ENCODE measurements at places on chromosomes 13 and 19. TPM values are rescaled to one million over a fixed set of nuclear protein-coding genes. Genes with fewer than 3 reads are reported as not detected.

GRCh38 chr19:9144920-9145319 is 4.7 kb downstream of the ZNF317 start:
- no peak for DNase-seq
- no peak overlapping the region for H3K4me3 ChIP-seq
- no peaks in the 10 kb centered on the region for H3K27me3 ChIP-seq
- no peak overlapping the region for H3K27ac ChIP-seq
- H3K4me1 ChIP-seq: no peaks in the 10 kb centered on the region

GRCh38 chr19:40499320-40499719 is 32.5 kb downstream of the SPTBN4 start:
- no peak overlapping the region for H3K4me3 ChIP-seq
- H3K36me3 ChIP-seq: no peaks in the 10 kb centered on the region
- no peak overlapping the region for H3K27ac ChIP-seq
- H3K4me1 ChIP-seq: no peaks in the 10 kb centered on the region
- H3K27me3 ChIP-seq: no peaks in the 10 kb centered on the region

DNA sequence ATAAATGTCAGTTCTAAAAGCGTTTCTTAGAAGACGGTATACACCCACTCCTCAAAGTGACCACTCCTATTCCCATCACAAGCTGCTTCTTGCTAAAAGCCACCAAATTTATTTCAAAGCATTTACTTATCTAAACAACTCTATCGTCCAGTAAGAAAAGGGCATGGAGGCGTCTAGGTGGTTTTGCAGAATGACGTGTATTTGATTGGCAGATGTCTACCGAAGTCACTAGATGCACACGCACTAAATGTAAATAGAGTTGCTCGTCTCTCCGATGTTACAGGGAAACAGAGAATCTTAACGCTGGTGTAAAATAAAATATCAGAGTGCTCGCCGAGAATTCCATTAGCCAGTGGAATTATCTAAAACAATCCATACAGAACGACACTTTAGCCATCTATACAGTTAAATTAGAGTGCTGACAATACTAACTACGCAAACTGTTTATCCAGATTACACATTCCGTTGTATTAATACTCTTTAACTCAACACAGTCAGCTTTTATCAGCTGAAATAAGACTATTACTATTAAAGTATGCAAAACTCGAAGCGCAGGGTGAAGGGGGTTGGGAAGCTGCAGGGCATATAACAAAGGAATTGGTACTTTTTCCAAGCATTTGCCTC is 1.9 kb downstream of the KLF12 start:
- H3K4me1 ChIP-seq: peaks cover 3% of the 10 kb centered on the region
- no peak for DNase-seq
- H3K36me3 ChIP-seq: no peaks in the 10 kb centered on the region
- no peak overlapping the region for H3K27ac ChIP-seq

DNA sequence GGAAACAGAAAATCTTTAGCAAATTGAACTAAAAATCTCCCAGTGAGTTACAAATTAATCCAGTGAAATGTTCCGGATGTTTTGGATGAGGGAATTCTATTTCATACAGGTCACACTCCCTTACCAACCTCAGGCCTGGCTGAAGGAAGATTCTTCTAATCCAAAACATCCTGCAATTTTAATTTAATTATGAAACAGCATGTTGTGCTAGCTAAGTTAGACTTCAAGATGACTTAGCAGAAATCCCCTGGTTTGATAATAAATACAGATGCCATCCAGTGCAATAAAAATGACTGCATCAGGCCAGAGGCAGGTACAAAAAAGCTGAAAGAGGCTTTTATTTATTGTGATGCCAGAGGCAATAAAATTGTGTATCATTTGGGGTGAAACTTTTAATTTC is 96.7 kb upstream of the CLDN10 start:
- no peaks in the 10 kb centered on the region for H3K36me3 ChIP-seq
- no peaks in the 10 kb centered on the region for H3K27me3 ChIP-seq
- no peak for DNase-seq
- no peak overlapping the region for H3K4me3 ChIP-seq

DNA sequence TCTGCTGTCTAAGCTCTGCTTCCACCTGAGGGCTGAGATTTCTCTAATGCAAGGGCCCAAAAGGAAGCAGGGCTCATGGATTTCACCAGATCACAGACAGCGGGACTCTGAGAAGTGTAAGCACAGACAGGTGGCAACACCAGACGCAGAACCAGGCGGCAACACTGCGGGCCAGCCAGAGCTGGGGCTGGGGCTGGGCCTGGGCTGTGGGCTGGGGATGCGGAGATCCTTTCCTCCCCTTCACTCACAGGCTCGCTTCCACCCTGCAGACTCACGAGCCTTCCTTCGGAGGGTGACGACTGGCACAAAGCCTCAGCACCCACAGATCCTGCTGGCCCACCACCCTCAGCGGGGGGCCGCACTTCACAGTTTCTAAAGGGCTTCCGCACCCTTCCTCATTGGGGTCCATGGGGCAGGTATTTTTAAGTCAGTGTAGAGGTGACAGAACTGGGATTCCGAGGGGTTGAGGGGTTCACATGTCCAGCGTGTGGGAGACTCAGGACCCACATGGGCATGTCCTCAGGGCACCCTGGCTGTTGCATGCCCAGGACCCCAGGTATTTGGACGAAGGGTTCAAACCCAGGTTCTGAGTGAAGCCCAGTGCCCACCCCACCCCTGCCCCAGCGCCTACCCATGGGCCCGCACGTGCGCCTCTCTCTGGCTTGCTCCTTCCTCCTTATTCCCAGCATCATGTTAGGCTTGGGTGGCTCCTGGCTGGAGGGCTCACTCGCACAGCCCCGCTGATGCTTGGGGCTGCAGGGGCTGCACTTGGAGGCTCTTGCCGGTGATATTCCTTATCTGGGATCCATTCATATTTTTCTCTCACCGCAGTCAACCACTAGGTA is 137.3 kb upstream of the GPR12 start:
- no peak for DNase-seq
- H3K4me1 ChIP-seq: no peaks in the 10 kb centered on the region
- no peak overlapping the region for H3K27ac ChIP-seq
- H3K27me3 ChIP-seq: no peaks in the 10 kb centered on the region
- no peaks in the 10 kb centered on the region for H3K36me3 ChIP-seq
- H3K4me3 ChIP-seq: no peak overlapping the region

GRCh38 chr19:51120160-51120559 is 4.5 kb upstream of the SIGLEC9 start:
- peaks cover 2% of the 10 kb centered on the region for H3K4me1 ChIP-seq
- DNase-seq: no peak
- no peak overlapping the region for H3K4me3 ChIP-seq
- no peaks in the 10 kb centered on the region for H3K36me3 ChIP-seq
- no peaks in the 10 kb centered on the region for H3K27me3 ChIP-seq

DNA sequence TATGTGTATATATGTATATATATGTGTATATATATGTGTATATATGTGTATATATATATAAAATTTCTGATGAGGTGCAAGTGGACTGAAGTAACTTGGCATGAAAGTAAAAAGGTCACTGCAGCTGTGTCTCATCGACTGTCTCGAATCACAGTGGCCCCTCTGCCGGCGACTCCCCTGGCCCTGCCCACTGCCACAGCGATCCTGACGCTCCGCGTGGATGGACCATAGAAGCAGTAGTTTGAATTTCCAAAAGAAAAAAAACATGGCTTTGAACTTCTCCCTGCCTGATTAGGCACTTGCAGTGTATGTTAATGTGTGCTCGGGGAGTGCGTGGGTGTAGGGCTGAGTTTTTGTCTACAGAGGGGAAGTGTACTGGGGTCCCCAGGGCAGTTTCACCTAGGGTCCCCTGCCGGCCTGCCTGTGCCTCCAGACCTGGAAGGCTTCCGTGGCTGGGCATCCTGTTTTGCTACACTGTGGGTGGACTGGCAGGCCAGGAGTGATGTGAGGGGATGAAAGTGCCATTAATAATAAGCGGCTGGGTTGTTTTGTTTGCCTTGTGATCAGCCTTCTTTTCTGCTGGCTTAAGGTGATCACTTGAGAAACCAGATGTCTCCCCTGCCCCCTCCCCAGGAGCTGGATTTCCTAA is 10.8 kb downstream of the ZIC5 start:
- DNase-seq: no peak
- peaks cover 22% of the 10 kb centered on the region for H3K36me3 ChIP-seq
- peaks cover 23% of the 10 kb centered on the region for H3K4me1 ChIP-seq
- H3K27me3 ChIP-seq: peaks cover 42% of the 10 kb centered on the region

DNA sequence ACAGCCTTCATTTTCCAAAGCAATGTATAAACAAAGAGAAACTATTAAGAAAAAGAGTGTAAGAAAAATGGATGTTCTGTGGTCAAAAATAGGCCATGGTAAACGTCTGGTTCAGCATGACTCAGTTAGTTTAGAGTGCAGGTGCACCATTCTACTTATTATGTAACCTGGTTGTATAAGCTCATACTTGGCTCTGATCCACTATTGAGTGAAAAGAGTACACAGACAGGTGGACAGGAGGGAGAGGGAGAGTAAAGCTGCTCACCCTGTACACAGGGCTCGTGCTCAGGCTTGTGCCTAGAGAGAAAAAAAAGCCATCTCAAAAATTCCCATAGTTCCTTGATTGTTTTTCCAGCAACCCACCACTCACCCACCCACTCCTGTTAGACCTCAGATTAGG is 85.8 kb upstream of the ZNF91 start:
- no peak for DNase-seq
- H3K4me1 ChIP-seq: no peaks in the 10 kb centered on the region
- no peaks in the 10 kb centered on the region for H3K27me3 ChIP-seq
- no peaks in the 10 kb centered on the region for H3K36me3 ChIP-seq

GRCh38 chr19:13150931-13151604 is 857 bp downstream of the IER2 start:
- H3K27me3 ChIP-seq: no peaks in the 10 kb centered on the region
- peak; percentile 58 for DNase-seq
- H3K36me3 ChIP-seq: no peaks in the 10 kb centered on the region
- H3K4me1 ChIP-seq: peaks cover 6% of the 10 kb centered on the region
- peak overlapping the region; percentile 97 for H3K4me3 ChIP-seq
- H3K27ac ChIP-seq: peak overlapping the region; percentile 79

- H3K4me3 ChIP-seq: no peak overlapping the region
- H3K27ac ChIP-seq: no peak overlapping the region
- no peak for DNase-seq
- no peaks in the 10 kb centered on the region for H3K27me3 ChIP-seq
- no peaks in the 10 kb centered on the region for H3K4me1 ChIP-seq
These were observed 104.9 kb downstream of the TEX29 start for GRCh38 chr13:111425326-111425725.

DNA sequence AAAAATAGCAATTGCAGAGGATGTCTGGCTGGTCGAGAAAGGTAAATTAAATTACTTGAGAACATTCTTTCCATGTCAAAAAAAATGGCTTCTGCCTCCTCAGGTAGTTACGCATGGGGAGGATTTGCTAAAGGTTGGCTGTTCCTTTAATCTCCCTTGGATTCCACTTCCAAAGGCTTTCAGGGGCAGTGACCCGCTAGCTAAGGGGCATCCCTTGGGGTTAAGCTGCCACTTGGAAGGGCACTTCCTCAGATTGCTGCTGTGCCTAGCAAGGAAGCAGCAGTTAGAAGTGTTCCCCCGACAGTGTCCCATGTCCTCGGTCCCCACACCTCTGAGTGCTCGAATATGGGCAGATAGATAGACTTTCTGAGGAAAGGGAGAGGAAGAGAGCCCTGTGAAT is 108.5 kb downstream of the RGCC start:
- H3K36me3 ChIP-seq: no peaks in the 10 kb centered on the region
- H3K4me3 ChIP-seq: no peak overlapping the region
- no peak overlapping the region for H3K27ac ChIP-seq
- no peaks in the 10 kb centered on the region for H3K27me3 ChIP-seq
- no peak for DNase-seq

DNA sequence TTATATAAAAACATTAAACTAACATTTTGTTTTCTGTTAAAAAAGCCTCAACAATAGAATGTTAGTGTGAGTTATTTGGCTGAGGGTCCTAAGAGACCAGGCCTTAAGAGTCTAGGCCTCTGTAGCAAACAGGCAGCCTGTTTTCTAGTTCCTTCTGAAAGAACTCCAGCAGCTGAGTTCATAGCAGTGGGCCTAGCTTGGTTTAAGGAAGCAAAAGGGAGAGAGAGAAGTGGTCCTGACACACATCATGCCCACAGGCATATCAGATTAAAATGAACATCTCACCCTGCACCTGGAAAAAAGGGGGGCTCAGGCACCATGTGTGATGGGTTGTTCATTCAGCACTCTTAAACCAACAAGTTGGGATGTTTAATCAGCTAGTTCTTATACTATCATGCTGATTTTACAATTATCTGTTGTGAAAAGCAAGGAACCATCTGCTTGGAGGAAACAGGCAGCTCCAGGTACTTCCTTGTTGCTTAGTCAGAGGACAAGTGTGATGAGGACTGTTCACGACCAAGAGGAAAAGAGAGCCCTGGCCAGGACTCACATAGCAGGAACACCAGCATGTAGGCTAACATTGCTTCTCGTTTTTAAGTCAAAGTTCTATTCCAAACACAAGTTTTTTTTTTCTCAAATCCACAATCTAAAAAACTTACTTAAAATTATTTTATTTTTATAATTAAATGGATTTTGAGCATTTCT is 81.3 kb upstream of the FRY start:
- no peaks in the 10 kb centered on the region for H3K4me1 ChIP-seq
- H3K27ac ChIP-seq: no peak overlapping the region
- no peaks in the 10 kb centered on the region for H3K27me3 ChIP-seq
- no peak overlapping the region for H3K4me3 ChIP-seq
- no peaks in the 10 kb centered on the region for H3K36me3 ChIP-seq

- H3K36me3 ChIP-seq: no peaks in the 10 kb centered on the region
- no peak overlapping the region for H3K27ac ChIP-seq
- H3K27me3 ChIP-seq: no peaks in the 10 kb centered on the region
- DNase-seq: no peak
- H3K4me3 ChIP-seq: no peak overlapping the region
These were observed 57.0 kb upstream of the RAP2A start for GRCh38 chr13:97376981-97377380.

DNA sequence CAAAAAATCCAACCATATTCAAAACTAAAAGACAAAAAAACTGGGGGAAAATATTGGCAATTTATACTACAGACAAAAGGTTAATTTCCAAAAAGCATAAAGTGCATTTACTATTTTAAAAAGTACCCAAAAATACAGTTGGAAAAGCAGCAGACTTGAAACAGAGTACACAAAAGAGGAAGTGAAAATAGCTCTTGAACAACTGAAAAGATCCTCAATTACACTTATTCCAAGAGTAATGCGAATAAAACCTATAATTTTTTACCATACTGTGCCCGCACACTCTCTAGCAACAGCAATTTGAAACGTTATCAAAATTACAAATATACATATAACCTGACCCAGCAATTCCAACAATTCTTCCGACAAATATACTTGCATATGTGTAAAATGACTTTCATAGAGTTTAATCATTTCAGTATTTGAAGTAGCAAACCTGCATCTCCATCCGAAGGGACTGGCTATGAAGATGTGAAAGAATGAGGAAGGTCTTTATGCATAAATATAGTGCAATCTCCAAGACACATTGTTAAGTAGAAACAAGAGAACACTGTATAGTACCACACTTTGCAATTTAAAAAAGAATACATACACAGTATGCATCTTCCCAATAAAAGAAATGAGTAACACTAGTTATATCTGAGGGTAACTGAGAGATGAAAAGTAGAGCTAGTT is 25.4 kb downstream of the ALG5 start:
- H3K4me3 ChIP-seq: no peak overlapping the region
- no peaks in the 10 kb centered on the region for H3K36me3 ChIP-seq
- no peaks in the 10 kb centered on the region for H3K27me3 ChIP-seq
- no peaks in the 10 kb centered on the region for H3K4me1 ChIP-seq

GRCh38 chr13:97135883-97136282 is 86.2 kb upstream of the MBNL2 start:
- DNase-seq: no peak
- no peaks in the 10 kb centered on the region for H3K27me3 ChIP-seq
- no peaks in the 10 kb centered on the region for H3K4me1 ChIP-seq
- no peak overlapping the region for H3K27ac ChIP-seq
- H3K4me3 ChIP-seq: no peak overlapping the region
- no peaks in the 10 kb centered on the region for H3K36me3 ChIP-seq

The KLHL1 gene
- polyA plus RNA-seq: not detected

The ZNF682 gene
- polyA plus RNA-seq: 4.3 TPM

The RFPL4A gene
- polyA plus RNA-seq: not detected

The DAND5 gene
- polyA plus RNA-seq: 0.13 TPM

The POU4F1 gene
- 0.09 TPM for polyA plus RNA-seq
